ENCODE measurements at places on chromosomes 1 and 21.

- no peak for DNase-seq
Measured at GRCh38 chr21:45306832-45307571, 19.3 kb upstream of the POFUT2 start.

- no peak for DNase-seq
Measured at GRCh38 chr21:37819372-37819771, 96.9 kb downstream of the KCNJ6 start.

- DNase-seq: peak; percentile 65
Measured at GRCh38 chr21:16082038-16082816, 352.4 kb downstream of the USP25 start.

DNA sequence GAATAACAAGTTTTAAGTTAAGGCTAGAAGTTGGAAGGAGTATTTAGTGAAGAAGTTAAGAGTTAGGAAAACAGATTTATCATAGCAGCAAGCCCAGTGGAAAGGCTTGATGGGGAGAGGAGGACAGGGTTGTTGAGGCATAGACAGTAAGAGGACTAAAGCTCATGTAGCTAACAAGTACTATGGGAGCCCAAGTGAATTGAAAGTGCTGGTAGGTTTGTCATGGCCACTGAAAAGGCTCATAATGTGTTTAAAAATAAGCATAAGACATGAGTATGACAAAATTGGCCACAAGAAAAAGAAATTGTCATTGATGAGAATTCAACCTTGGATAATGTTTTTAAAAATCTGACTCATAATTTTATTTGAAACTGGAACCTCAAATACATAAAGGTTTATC lies 49.2 kb upstream of the CRB1 start:
- no peak for DNase-seq
